ENCODE measurements at places on chromosomes 3 and 15.

GRCh38 chr3:25074149-25074548 is 353.9 kb upstream of the RARB start:
- DNase-seq: peak; percentile 42

GRCh38 chr15:31024979-31025378 is 33.6 kb upstream of the MTMR10 start:
- DNase-seq: no peak

GRCh38 chr3:13077431-13078162 is 4.4 kb upstream of the IQSEC1 start:
- no peak for DNase-seq

GRCh38 chr15:28022961-28023360 is 76.2 kb downstream of the OCA2 start:
- no peak for DNase-seq

GRCh38 chr15:73849641-73850040 is 23.7 kb upstream of the TBC1D21 start:
- no peak for DNase-seq

GRCh38 chr3:22729981-22730380 is 473.1 kb upstream of the UBE2E2 start:
- DNase-seq: peak; percentile 19

GRCh38 chr3:183188895-183189462 is 26.4 kb upstream of the LAMP3 start:
- no peak for DNase-seq

- DNase-seq: peak; percentile 2
Observed at GRCh38 chr3:136251511-136251910, 1.4 kb downstream of the PCCB start.

- DNase-seq: peak; percentile 84
Observed at GRCh38 chr3:108662142-108662738, 72.7 kb downstream of the DZIP3 start.

DNA sequence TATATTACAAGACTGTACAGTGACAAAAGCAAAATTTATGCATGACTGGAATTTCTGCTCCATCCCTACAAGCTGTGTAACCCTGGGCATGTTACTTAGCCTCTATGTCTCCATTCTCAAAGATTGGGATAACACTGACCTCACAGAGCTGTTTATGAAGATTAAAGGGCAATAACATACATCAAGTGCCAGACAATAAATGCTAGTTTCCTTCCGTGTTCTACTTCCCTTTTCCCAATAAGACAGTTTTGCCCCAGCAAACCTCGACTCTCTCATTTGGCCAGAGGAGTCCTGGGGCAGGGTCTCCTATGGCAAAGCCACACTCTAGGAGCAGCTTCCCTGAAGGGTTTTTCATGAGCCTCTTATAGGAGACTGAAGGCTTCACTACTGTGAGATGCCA is 7.5 kb downstream of the HEXA start:
- DNase-seq: no peak

DNA sequence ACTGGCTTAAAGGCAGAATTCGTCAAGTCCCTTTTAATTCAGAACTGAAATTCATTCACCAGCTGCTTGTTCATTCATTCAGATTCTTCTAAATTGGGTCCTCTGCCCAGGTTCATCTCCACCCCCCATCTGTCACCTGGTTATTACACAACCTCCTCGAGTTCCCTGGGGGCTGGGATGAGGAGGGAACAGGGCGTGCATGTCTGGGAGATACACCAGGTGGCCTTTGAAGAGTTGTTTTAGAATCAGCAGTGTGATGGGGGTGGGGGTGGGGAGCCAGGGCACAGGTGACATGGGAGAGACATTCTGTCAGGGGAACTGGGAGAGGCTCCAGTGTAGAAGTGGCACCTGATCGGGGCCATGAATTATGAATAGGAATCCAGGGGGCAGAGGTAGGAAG is 8.2 kb downstream of the SNX33 start:
- no peak for DNase-seq

DNA sequence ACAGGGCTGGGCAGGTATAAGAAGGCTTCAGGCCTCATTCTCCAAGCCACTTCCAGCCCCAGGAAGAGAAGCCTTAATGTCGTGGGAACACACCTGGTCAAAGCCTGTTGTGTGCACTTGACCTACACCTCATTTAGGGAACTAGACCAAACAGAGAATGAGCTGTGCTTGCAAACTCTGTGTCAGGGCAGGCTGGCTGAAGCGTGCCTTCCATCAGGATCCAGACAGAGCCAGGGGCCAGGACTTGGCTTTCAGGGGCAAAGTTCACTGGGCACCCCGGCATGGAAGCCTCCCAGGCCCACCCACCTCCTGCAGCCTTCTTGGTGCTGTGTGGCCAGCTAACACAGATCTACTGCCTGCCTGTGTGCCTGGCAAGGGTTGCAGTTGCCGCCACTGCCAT is 11.5 kb downstream of the RBPMS2 start:
- no peak for DNase-seq

GRCh38 chr3:127593178-127593577 is 2.6 kb upstream of the TPRA1 start:
- no peak for DNase-seq

- DNase-seq: no peak
Observed at GRCh38 chr3:143315766-143316165, 196.2 kb downstream of the CHST2 start.

- peak; percentile 86 for DNase-seq
Observed at GRCh38 chr15:27592036-27592760, 506.9 kb downstream of the OCA2 start.

- no peak for DNase-seq
Observed at GRCh38 chr15:101012326-101013200, 93.4 kb downstream of the LRRK1 start.

DNA sequence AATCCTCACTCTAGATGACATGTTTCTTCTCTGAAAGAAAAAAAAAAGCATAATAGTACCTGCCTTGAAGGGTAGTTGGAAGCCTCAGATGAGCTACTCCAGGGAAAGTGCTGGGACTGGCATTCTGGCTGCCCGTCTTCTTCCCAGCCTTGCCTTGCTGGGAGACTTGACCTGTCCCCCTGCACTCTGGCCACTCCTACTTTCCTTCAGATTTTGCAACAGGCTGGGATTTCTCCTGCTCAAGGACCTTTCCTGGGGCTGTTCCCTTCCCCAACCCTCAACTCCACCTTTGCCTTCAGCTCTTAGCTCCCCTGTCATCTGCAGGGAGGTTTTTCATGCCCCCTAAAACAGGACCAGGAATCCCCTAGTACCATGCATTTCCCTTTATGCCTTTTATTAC is 609.9 kb upstream of the CFAP20DC start:
- DNase-seq: no peak

GRCh38 chr3:128782282-128783146 is 56.5 kb downstream of the RAB7A start:
- no peak for DNase-seq

- no peak for DNase-seq
Observed at GRCh38 chr15:93866948-93867347, 364.4 kb upstream of the MCTP2 start.

GRCh38 chr3:37478721-37479210 is 304.4 kb upstream of the LRRFIP2 start:
- peak; percentile 77 for DNase-seq

- DNase-seq: no peak
Observed at GRCh38 chr3:70856414-70857162, 544.1 kb upstream of the MDFIC2 start.

DNA sequence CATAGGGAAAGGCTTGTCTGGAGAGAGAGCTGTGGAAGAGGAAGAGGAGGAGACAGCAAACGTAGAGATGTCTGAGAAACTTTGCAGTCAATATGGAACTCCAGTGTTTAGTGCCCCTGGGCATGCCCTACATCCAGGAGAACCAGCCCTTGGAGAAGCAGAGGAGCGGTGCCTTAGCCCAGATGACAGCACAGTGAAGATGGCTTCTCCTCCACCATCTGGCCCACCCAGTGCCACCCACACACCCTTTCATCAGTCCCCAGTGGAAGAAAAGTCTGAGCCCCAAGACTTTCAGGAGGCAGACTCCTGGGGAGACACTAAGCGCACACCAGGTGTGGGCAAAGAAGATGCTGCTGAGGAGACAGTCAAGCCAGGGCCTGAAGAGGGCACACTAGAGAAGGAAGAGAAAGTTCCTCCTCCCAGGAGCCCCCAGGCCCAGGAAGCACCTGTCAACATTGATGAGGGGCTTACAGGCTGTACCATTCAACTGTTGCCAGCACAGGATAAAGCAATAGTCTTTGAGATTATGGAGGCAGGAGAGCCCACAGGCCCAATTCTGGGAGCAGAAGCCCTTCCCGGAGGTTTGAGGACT is 6.9 kb downstream of the MAP1A start:
- DNase-seq: no peak

DNA sequence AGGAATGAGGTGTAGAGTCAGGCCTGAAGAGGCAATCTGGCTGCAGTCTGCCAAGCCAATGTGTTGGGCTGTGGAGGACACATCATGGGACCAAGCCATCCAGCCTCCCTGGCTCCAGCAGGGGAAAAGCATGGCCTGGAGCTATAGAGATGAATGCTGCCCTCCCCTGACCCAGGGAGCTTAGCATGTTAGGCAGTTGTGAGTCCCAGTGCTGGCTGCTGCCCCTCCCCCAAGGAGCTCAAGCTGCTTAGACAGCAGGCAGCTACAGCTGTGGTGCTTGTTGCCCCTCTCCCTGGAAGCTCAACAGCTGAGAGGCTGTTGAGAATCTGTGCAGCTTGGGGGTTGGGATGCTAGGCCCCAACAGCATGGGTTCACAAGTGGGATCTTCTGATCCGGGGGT is 85.6 kb upstream of the DNAJC19 start:
- DNase-seq: no peak

- no peak for DNase-seq
Observed at GRCh38 chr3:4981294-4981664, 2.0 kb downstream of the BHLHE40 start.

DNA sequence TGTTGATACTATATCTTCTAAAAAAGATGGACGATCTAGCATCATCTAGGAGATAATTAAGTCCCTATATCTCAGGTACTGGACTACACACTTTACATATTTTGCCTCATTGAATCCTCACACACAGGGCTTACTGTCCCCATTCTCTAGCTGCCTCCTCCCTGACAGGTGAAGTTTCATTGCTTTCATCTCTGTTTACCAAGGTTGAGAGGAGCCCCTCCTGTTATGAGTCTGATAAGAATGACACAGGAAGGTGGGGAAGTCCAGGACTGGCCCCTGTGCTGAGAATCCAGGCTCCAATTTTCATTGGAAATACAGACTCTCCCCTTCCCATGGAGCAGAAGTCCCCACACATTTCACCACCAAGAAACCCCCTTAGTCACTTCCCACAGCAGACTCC is 105.2 kb downstream of the XXYLT1 start:
- DNase-seq: no peak

DNA sequence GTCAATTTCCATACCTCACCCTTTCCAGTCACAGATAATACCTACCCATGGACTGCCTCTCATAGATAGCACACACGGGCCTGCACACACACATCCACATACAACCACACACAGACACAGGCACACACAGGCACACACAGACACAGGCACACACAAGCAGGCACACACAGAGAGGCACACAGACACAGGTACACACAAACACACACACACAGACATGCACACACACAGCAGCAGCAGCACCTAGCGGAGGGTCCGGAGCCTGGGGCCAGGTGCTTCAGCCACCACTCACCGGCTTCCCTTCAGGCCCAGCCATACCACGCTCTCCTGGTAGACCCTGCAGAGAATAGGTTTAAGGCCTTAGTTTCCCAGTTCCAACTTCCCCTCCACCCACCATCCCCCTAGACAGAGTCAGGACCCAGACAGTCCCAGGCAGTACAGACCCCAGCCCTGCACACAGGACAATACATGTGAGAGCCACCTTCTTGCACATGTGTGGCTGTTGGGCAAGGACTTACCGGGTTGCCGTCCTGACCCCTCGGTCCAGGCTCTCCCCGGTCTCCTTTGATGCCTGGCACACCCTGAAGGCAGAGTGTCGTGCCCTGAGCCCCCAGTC is 10.5 kb upstream of the UCN2 start:
- no peak for DNase-seq

GRCh38 chr3:173789530-173790162 is 392.1 kb downstream of the NLGN1 start:
- no peak for DNase-seq

DNA sequence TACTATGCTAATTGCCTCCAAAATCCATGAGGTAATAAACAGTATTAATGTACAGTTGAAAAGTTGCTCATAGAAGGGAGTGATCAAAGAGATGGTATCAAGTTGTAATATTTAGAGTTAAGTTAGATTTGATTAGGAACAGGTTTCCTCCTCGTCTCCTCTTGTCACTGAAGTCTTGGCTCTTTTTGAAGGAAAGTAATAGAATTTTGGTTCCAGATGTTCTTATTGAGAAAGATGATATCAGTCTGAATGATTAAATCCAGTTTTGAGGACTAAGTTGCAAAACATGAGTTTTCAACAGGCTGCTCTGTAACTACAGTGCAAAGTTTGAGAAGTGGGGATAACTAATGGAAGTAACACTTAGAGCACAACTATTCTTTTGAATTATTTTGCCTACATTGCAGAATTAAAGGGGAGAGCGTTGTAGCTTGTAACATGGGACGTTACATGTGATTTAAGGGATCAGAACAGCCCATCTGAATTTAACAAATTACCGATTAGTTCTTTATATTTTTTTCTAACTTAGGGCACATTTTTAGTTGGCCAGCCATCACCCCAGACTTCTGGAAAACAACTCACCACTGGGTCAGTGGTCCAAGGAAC is 48.3 kb downstream of the MAP6D1 start:
- DNase-seq: no peak

- DNase-seq: no peak
Observed at GRCh38 chr3:55588146-55588765, 101.2 kb upstream of the WNT5A start.

DNA sequence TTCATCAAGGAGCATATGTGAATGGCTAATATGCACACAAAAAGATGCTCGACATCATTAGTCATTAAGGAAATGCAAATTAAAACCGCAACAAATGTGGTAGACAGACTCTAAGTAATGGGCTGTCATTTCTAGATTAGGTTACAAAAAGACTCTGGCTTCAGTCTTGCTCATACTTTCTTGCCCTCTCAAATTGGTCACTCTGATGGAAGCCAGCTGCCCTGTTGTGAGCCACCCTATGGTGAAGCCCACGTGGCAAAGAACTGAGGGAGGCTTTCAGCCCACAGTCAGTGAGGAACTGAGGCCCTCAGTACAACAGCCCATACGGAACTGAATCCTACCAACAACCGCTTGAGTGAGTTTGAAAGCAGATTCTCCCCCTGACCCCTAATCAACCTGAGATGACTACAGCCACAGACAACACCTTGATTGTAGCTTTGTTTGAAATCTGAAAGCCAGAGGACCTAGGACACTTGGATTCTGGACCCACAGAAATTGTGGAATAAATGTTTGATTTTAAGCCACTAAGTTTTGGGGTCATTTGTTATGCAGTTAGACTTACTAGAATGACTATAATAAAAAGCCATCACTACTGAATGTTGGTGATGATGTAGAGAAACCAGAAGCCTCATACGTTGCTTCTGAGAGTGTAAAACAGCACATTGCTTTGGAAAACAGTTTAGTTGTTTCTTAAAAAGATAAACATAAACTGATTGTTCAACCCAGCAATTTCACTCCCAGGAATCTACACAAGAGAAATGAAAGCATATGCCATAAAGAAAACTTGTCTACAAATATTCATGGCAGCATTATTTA is 45.7 kb downstream of the EHHADH start:
- DNase-seq: no peak
